NCI-H1417 treated with DMSO at 0.1 percent for 48 hours (cell line): ENCODE measurements at places on chromosomes 7 and 10.

GRCh38 chr10:42938351-42938750 lies 138.5 kb upstream of the RET start:
- DNase-seq: no peak

- no peak for DNase-seq
Measured at GRCh38 chr7:124532166-124532565, 233.4 kb downstream of the GPR37 start.

DNA sequence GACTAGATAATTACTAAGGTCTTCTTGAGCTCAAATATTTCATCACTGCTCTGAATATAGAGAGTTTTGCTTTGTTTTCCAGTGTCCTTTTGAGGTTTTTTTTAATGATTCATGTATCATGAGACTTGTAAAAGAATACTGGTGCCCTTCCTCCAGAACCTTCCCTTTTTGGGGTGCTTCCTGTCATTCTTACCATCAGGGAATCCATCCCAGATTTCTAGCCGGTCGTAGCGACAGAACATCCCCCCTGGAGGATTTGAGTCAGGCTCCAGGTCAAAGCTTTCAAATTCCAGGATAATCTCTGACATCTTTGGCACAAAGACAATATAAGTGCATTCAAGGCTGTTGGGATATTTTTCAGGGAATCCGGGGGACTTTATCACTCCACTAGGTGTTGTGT lies 71.0 kb downstream of the NRP1 start:
- no peak for DNase-seq

DNA sequence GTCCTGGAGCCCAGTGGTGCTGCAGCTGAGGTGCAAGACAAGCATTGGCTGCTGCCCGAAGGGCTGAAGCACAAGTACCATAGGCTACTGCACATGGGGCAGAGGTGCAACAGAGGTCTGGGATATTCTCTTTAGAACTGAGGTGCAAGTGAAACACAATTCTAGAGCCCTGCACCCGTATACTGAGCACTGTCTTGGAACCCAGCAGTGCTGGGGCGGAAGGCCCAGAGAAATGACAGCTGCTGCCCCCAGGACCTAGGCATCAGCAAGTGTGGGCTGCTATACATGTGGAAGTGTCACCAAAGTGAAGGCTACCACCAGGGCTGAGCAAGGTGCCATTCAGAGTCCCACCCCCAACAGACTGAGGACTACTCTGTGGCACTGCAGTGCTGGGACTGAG lies 393.6 kb upstream of the STEAP1 start:
- no peak for DNase-seq

- no peak for DNase-seq
Measured at GRCh38 chr10:70499836-70500167, 21.2 kb downstream of the PALD1 start.

DNA sequence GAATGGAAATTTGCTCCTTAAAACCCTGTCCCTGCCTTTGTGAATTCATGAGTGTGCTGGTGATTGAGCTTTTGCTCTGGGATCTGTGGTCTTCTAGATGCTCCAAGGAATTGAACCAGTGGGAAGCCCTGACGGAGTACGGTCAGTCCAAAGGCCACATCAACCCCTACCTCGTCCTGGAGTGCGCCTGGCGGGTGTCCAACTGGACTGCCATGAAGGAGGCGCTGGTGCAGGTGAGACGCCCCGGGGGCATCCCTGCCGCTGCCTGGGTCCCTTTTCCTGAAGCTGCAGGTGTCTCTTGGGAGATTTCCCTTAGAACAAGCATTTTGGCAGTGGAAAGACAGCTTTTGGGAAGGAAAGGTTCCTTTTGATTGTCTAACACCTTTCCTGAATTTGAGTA lies 100.3 kb downstream of the TRRAP start:
- no peak for DNase-seq

GRCh38 chr7:98573816-98574215 lies 43.3 kb upstream of the NPTX2 start:
- DNase-seq: no peak

GRCh38 chr7:11298220-11298619 lies 324.5 kb downstream of the PHF14 start:
- no peak for DNase-seq

- DNase-seq: no peak
Measured at GRCh38 chr7:85186083-85186520, 754 bp downstream of the SEMA3D start.

GRCh38 chr10:97519342-97519741 lies 20.6 kb downstream of the UBTD1 start:
- DNase-seq: no peak

DNA sequence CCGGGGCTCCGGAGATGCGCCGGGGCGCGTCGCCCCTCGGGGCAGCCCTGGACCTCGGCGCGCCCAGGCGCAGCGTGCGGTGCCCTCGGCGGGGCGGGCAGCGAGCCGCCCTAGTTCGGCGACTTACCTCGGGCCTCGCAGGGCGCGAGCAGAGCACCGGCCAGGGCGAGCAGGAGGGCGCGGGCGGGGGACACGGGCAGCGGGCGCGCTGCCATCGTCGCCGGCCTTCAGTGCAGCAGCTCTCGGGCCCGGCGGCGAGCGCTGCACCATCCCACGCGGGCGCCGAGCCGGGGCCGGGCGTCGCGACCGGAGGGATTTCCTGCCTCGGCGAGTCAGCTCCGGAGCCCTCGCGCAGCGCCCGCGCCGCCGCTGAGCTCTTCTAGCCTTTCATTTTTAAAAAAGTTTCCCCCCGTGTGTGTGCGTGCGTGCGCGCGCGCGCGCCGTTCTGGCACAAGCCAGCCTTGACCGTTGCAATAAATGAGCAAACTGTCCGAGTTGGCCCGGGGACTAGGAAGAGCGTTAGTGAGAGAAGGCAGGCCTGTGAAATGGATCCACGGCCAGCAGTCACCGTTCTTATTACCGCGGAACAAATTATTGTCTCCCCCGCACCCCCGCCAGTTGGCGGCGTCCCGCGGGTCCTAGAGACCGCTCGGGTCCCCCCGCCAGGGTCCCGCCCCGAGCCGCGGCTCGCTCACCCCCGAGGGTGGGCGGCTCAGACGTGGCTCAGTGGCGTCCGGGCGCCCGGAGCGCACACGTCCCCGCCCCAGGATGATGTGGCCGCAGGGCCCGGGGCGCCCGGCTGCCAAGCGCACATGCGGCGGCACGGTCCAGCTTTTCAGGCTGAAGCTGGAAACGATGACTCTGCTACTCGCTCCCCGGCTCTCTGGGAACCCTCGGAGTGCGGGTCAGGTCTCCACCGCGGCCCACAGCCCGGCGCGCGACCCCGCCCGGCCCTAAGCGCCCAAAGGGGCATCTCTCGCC lies at the start of gene ADAM12:
ADAM12 (minus strand) TSS at position 547 of the 981 bp plus-strand sequence; CDS start at position 215, 332 bp downstream.
- DNase-seq: no peak

GRCh38 chr7:43443381-43443780 lies 139.5 kb upstream of the STK17A start:
- DNase-seq: no peak

DNA sequence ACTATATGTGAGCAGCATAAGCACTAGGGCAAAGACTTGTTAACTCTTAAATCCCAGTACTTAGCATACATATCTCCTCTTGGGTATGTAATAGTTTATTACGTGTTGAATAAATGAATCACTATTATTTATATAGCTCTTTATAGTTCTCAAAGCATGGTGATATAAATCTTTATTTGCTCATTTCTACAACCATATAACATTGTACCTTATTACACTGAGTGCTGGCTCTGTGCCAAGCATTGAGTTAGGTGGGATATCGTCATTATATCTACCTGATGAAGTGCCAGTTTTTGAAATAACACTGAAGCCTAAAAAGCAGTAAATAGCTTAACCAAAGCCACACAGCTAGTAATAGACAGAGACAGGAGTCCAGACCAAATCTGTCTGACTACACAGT lies 27.9 kb downstream of the AHR start:
- DNase-seq: no peak

GRCh38 chr7:76354516-76354915 lies 4.3 kb downstream of the YWHAG start:
- no peak for DNase-seq

DNA sequence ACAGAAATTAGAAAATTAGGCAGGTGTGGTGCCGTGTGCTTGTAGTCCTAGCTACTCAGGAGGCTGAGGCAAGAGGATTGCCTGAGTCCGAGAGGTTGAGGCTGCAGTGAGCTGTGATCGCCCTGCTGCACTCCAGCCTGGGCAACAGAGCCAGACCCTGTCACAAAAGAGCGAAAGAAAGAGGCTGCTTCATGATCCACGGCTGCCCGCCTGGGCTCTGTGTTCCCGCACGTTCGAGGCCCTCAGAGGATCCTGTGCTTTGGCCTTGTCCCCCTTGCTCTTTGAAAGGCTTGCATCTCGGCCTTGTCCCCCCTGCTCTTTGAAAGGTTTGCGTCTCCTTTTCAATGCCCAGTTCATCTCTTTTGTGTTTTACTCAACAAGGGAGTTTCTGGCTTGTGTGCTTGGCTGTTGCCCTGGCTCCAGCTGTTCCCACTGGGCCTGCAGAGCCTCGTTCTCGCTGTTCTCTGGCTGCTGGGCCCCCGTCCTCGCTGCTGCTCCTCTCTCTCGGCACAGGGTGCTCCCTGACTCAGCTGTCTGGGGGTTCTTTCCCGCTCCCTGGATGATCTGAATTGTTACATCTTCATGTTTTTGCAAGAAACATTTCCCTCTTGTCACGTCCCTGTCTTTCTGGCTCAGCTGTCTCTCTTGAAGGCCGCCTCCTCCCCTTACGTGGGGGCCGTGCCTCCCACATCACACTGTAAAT lies 45.1 kb upstream of the INPP5A start:
- DNase-seq: no peak

DNA sequence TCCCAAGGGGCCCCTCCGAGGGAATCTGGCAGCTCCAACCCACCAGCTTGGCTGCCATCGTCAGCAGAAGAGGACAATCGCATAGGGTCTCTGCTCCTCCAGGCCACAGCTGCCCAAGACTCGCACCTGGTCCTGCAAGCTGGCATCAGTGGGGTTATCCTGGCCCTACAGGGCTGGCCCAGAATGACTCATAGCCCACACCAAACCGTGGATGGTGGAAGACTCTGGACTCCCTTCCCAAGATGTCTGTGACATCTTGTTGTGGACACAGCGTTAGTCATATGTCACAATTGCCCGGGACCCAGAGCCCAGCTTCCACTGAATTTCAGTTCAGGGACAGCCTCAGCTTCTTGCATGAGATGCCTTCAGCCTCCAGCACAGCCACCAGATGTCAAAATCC lies 91.5 kb upstream of the CUX1 start:
- no peak for DNase-seq

GRCh38 chr7:118753479-118753878 lies 529.0 kb downstream of the ANKRD7 start:
- no peak for DNase-seq
